SK-N-MC (cell line): ENCODE measurements at places on chromosomes 1 and 21.

- no peak for DNase-seq
Measured at GRCh38 chr21:19010251-19010650, 606.7 kb upstream of the TMPRSS15 start.

GRCh38 chr1:40389871-40390560 lies 16.5 kb downstream of the SMAP2 start:
- no peak for DNase-seq

DNA sequence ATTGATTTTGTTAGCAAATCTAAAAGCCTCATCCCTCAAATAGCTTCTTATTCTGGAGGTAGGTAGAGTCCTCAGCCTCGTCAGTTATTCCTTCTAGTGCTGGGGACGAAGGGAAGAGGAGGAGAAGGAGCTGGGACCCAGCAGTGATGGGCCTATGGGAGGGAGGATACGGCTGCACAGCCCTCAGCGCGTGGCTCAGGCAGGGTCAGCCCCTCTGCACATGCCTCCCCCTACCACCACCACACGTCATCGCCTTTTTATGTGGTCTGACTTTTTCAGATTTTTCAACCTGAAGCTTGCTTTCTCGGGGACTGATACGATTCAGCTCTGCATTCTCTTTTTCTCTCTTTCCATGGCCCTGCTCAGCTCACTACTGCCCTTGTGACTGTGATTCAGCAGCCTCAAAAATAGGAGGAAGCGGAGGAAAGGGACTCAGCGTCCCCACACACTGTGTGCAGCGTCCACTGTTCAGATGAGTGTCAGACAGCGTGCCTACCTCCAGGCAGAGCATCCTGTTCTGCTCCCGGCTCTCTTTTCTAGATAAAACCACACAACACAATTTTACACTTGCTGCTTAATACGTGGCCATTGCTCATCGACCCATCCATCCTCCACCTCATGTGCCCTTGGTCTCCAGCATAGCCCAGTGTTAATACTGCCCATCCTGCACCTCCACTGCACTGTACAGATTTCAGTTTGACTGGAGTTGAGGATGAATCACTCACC lies 827 bp downstream of the OR2B11 start:
- DNase-seq = no peak

- DNase-seq = no peak
Measured at GRCh38 chr1:20578721-20579395, 10.0 kb upstream of the CDA start.

DNA sequence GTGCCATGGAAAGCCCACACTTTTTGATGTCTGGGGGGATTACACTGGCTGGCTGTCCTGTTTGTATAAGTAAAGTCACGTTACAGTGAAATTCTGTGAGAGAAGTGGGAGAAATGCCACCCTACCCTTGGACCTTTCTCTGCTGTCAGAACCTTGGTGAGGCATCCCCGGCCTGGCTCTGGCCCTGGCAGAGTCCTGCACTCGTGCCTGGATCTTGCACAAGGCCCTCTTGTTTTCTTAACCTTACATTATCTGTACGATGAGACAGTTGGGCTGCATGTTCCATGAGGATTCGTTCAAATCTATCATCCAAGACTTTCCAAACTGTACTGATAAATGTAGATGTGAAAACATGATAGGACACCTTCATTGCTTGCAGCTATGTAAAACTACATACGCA lies 11.4 kb downstream of the SNAP47 start:
- DNase-seq = no peak

DNA sequence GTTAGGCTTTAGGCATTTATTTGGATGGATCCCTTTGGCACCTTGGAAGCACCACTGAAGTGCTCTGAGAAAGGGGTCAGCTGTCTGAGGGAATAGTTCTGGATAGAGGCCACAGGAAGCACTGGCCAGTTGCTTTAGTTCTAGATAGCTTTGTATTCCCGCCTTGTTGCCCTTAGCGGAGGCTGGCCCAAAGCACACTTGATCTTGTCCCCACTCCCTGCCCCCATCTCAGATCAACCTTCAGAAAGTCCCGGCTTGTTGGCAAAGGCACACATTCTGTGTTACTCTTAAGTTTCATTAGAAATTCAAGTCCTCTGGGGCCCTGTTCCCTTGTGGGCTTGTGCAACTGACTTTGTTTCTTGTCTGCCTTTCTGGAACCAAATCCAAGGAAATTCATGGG lies 15.2 kb upstream of the NBL1 start:
- no peak for DNase-seq

DNA sequence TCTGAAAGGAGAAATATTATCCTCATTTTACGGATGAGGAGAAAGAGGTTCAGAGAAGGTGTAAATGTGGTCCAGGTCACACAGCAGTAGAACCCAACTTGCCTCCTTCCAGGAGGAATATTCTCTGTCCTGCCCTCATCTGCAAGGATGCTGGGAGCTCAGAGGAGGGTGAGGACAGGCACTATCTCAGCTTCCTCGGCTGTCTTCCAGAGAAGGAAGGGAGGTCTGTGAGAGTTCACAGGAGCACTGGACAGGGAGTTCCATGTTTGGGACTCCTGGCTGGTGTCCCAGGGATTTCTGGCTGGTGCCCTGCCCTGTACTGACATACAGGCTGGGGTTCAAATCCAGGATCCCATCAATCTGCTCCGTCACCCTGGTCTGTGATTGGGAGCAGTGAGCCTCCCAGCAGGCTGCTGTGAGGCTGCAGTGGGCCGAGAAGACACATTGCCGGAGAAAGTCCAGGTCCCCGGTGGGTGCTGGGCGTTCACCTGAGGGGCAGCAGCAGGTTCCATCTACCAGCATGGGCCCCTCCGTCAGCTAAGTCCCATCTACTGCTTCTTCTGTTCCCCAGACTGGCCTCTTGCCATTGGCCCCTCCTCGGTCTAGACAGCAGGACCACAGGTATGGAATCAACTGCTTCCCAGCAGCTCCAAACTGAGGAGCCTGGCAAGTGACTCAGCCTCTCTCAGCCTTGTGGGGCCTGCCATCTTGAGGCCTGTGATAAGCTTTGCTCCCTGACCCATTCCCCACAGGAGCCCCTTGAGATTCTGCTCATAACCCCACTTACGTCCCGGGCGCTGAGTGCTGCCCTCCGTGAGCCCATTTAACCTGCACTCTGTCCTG lies 8.5 kb upstream of the BSND start:
- DNase-seq = no peak

DNA sequence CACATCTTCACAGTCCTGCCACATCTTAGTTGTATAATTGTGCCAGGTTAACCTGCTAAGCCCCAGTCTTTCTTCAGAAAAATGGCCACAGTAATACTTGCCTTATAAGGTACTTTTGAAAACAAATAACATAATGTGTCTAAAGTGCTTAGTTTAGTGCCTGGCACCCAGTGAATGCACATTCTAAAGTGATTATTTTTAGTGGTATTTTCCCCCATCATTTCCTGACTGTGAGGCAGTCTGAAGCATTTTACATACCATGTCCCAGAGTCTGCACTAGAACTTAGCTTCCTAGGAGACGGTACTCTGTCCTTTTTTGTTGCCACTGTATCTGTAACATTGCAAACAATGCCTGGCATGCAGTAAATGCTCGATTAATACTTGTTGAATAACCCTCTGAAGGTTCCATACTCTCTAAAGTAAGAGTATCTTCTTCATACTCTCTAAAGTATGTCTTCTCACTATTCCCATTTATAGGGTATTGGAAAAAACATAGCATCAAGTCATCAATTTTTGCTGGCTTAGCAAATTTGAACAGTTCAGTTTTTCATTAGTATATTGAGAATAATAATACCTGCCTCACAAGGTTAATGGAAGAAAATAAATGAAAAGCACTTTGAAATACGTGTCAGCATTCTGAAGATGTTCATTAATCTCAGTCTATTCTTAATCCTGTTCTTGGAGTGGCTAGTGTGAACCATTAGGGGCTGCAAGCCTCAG lies 43.7 kb downstream of the FMO3 start:
- DNase-seq = no peak

- no peak for DNase-seq
Measured at GRCh38 chr1:89918127-89918793, 76.7 kb upstream of the ZNF326 start.

- no peak for DNase-seq
Measured at GRCh38 chr1:36108314-36108713, 16.7 kb downstream of the COL8A2 start.

GRCh38 chr21:45479691-45480675 lies 62.3 kb downstream of the SLC19A1 start:
- DNase-seq = no peak

DNA sequence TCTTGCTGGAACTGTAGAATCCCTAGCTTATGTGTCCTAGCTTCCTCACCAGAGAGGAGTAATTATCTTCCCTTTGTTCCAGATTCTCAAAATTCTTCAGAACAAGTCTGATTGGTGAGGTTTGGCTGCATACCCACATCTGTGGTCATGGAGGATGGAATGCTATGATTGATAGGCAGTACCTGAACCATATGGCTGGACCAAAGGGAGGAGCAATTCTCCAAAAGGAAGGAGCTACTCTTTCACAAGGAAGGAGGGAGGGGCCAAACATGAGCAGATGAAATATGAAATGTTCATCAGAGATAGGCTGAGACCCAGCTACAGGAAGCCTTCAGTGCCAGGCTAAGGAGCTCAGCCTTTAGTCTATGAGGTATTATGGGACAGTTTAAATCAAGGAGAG lies 5.0 kb upstream of the RNF19B start:
- no peak for DNase-seq
